C1 segment of cervical spinal cord (tissue), 14 donors: ENCODE measurements at places on chromosomes 16 and 17.
A peak's percentile ranks its signal among the peaks of the same experiment; 100 is the strongest.

- peak; percentile 20 for DNase-seq
Observed at GRCh38 chr17:68378268-68379176, 78.8 kb downstream of the WIPI1 start.

- DNase-seq, result no peak
Observed at GRCh38 chr17:79977708-79978547, 57.7 kb downstream of the TBC1D16 start.

- DNase-seq, result no peak
Observed at GRCh38 chr17:33580215-33580614, 287.1 kb upstream of the ASIC2 start.

DNA sequence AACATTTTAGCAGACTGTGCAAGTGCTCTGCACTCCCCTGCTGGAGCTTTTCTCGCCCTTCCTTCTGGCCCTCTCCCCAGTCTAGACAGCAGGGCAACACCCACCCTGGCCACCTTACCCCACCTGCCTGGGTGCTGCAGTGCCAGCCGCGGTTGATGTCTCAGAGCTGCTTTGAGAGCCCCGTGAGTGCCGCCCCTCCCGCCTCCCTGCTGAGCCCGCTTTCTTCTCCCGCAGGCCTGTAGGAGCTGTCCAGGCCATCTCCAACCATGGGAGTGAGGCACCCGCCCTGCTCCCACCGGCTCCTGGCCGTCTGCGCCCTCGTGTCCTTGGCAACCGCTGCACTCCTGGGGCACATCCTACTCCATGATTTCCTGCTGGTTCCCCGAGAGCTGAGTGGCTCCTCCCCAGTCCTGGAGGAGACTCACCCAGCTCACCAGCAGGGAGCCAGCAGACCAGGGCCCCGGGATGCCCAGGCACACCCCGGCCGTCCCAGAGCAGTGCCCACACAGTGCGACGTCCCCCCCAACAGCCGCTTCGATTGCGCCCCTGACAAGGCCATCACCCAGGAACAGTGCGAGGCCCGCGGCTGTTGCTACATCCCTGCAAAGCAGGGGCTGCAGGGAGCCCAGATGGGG is 3.1 kb downstream of the GAA start:
- no peak for DNase-seq

DNA sequence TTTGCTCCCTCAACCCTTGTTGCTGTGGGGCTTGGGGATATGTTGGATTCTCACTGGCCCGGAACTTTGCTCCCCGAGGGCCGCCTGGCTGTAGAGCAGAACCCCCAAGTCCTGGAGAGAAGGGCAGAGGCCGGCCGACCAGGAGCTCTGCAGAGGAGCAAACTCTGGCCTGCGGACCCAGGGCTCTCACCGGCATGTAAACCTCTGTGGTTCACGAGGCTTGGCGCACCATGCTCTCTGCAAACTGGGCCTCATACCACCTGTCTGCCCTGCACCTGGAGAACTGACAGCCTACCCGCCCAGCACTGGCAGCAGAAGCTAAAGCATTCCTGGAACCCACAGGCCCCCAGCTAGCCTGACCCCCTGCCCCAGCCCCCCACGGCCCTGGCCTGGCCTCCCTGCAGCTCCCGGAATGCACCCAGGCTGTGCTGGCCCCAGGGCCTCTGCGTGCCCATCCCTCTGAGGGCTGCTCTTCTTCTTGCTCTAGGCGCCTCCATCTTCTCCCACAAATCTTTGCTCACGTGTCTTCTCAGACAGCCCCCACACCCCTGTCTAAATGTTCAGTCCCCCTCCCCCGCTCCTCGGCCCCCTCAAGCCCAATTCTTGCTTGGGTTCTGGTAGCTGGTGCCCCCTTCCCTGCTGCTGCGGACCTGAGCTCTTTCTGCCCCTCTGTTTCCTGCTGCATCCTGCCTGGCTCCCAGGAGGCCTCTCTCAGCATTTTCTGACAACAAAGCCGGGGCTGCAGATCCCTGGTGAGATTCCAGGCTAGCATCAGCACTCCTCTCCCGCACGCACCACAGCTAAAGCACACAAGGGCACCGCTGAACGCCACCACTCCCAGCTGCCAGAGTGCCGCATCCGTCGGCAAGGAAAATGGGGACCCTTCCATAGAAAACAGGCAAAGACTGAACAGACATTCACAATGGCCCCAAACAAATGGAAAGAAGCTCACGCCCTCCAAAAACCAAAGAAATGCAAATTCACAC is 23.3 kb downstream of the ACTG1 start:
- no peak for DNase-seq

DNA sequence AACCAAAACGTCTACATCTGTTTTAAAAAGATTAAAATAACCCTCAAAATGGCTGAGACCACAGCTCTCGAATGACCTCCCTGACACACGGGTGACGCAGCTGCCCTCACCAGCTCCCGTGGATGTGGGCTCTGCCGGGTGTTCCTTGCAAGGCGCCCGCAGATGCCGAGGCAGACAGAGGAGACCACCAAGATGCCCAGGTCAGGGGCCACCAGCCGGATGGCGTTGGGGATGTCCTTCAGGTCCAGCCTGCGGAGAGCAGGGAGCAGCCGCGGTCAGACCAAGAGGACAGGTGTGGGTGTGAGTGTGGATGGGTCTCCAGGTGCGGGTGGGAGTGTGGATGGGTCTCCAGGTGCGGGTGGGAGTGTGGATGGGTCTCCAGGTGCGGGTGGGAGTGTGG is 35.1 kb downstream of the CTU2 start:
- DNase-seq, result no peak

GRCh38 chr16:67399218-67399733 is 6.0 kb upstream of the TPPP3 start:
- peak; percentile 21 for DNase-seq

DNA sequence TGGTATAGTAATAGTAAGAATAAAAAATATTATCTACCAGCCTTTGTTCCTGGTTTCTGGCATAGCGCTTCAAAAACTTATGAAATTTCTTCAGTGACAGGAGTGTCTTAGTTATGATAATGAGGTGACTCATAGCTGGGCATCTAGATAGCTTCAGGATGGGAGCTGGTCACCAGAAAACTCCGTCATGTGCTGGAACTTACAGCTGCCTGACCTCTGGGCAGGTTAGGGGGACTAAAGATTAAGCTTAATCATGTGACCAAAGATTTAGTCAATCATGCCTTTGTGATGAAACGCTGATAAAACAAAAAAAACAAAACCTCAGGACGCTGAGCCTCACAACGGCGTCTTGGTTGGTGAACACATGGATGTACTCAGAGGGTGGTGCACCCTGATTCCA is 154.2 kb downstream of the MYO1D start:
- DNase-seq, result no peak

DNA sequence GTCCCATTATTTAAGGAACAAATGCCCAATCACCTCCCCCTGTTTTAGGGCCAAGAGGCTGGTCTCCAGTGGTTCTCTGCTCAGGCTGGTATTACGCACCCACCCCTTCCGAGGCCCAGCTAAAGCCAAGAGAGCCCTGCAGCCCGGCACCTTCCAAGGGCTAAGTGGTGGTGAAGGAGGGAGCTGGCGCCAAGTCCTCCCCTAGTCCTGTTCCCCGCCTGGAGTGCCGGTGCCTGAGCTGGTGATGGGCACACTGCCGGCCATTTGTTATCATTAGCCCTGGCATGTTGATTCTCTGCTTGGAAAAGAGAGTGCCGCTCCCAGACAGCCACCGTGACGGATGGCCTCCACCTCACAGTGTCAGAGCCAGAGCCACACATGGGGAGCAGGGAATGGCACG is 31.9 kb downstream of the GRIN2C start:
- peak; percentile 14 for DNase-seq

DNA sequence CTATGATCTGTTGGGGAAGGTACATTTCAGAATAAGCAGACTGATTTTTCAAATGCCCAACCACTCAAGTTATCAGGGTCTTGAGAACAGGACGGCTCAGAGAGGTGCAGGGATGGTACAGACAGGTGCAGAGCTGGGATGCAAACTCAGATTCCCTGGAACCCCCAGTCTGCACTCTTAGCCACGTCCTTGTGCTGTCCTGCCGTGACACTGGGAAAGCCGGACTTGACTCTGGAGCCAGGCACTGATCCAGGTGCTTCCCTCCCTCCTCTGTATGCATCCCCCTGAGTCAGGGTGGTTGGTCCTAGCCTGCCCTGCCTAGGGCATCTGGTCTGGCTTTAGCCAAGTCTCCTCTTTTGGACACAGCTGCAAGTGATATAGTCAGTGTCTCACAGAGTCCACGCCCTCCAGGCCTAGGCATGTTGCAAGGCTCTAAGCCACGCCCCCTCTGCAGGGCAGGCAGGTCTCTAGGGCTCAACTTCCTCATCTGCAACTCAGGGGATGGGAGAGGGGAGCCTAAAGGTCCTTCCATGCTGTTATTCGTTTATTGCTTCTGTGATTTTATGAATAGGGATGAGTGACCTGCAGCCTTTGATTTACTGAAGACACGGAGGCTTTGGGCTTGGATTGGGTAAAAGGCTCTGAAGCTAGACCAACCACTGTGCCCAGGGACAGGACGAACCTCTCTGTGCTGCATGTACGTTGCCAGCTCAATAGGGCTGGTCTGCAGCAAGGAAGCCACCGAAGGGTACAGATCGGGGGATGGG is 97.3 kb downstream of the SDK2 start:
- no peak for DNase-seq

GRCh38 chr16:86892509-86892908 is 314.2 kb downstream of the FOXL1 start:
- no peak for DNase-seq

DNA sequence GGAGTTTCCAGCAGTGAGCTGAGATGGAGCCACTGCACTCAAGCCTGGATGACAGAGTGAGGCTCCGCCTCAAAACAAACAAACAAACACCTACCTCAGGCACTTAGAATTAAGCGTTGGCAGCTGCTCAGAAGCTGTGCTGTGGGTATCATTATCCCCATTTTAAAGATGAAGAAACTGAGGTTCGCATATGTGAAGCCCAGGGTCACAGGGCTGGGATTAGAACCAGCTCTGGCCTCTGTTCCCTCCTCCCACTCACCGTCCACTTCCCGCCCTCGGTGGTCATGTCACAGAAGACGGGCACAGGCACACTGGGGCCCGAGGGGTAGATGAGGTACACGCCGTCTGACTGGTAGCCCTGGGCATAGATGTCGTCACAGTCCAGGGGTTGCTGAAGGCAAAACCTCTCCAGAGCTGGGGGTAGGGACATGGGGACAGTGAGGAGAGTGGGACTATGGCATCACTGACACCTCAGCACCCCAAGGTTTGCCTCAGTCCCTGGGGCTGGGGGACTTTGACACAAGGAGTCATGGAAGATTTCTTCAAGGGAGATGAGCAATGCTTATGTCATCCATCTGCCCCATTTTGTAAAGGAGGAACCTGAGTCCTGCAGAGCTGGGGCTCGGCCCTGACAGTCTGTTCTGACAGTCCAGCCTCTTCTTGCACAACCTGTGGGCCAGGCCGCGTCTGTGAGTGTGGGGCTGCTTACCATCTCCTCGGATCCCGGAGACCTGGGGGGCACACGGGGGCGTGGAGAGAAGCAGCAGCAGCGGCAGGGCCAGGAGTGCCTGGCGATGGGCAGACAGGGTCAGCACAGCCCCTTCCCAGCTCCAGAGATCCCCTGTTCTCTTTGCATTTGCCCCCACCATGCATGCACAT is 700 bp downstream of the MFAP4 start:
- no peak for DNase-seq

DNA sequence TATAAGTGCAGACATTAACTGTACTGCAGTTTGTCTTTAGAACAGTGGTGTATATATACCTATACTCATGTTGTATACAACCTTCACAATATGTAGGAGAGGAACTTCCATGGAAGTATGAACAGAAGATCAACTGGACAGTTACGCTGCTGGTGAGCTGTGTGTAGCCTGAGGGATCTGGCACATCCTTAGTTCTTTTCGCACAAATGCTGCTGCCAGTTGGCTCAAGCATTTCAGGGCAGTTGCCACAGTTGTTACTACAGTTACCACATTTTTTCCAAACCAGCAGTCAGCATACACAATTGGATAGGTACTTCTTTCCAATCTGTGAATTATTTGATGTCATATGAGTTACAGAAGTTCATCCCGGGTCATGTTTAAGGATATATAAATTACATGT is 539.6 kb upstream of the HSBP1 start:
- no peak for DNase-seq

- no peak for DNase-seq
Observed at GRCh38 chr17:1201132-1201702, 21.4 kb upstream of the ABR start.

DNA sequence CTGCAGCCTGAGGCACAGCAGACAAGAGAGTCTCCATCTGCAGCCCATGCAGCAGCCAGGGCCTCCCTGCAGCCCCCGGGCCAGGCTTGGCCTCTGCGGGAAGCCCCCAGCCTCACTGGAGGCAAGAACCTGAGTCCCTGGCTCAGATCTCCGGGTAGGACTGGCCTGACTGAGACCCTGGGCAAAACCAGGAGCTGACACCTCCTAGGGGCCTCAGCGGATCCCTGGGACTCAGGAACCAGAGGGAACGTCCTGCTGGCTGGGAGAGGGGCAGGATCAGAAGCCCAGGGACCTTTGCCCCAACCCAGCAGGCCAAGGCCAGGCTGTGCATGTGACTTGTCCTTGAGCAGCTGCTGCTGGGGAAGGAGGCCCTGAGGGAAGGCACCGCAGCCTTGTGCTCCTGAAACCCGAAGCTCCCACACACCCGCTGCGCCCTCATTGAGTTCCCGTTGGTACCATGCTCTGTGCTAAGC is 1.7 kb upstream of the PRSS21 start:
- DNase-seq, result no peak

DNA sequence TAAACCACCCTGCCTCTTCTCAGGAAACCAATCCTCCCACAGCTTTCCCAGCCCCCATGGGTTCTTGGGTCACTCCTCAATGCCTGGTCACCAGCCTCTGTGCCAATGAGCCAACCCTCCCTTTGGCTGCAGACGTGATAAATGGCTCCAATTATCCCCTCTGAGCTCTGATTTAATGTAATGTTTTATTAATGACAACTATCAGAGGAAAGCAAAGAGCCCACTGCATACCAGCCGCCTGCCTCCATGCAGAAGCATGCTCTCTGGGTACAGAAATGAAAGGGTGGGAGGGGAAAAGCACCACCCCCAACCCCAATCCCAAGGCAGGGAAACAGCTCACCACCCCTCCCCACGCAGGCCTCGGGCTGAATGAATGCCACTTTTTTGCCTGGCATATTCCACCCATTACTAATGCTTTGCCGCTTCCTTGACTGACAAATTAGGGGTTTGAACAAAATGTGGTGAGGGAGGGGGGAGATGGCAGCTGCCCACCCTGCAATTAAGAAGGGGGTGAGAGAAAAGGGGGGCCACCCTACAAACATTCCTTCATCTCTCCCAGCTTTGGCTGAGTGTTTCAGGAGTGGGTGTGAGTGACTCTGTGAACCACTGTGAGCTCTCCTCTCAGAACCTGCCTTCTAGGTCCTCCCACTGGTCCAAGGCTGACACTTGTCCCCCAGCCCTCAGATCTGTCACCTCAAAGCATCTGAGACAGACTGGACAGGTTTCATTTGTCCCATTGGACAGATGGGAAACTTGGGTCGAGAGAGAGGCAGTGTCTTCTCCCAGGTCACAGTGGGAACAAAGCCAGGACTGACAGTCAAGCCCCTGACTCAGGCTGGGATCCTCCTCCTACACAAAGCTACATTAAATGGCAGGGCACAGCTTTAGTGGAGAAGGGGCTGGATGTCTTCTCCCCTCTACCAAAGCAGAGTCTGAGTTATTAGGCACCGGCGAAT is 161.5 kb downstream of the TMEM132E start:
- DNase-seq, result no peak
